HCT116 (cell line): ENCODE measurements at places on chromosomes 1 and 21. TPM values are rescaled to one million over a fixed set of nuclear protein-coding genes. Genes with fewer than 3 reads are reported as not detected.
A peak's percentile ranks its signal among the peaks of the same experiment; 100 is the strongest.

DNA sequence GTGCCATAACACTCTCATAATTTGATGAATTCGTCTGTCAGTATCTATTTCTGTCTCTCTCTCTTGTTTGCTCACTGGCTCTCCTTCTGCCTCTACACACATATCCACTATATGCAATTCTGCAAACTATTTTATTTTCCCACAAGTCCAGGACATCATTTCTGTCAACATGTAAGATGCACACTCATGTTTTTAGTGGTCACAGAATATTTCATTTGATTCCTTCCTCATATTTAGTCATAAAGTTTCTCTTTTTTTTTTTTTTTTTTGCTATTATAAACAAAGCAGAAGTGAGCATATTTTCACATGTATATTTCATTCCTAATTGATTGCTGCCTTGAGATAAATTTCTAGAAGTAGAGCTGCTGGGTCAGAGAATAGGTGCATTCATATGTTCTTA, 165.3 kb downstream of the PGBD5 start:
- H3K27ac ChIP-seq, result no peak overlapping the region
- no peaks in the 10 kb centered on the region for H3K4me1 ChIP-seq
- no peak overlapping the region for H3K4me3 ChIP-seq
- no peaks in the 10 kb centered on the region for H3K27me3 ChIP-seq

- DNase-seq, result no peak
- peaks cover 11% of the 10 kb centered on the region for H3K4me1 ChIP-seq
- no peaks in the 10 kb centered on the region for H3K36me3 ChIP-seq
- no peaks in the 10 kb centered on the region for H3K27me3 ChIP-seq
- no peak overlapping the region for H3K27ac ChIP-seq
Observed at GRCh38 chr1:211468595-211468994, 23.4 kb downstream of the RD3 start.

DNA sequence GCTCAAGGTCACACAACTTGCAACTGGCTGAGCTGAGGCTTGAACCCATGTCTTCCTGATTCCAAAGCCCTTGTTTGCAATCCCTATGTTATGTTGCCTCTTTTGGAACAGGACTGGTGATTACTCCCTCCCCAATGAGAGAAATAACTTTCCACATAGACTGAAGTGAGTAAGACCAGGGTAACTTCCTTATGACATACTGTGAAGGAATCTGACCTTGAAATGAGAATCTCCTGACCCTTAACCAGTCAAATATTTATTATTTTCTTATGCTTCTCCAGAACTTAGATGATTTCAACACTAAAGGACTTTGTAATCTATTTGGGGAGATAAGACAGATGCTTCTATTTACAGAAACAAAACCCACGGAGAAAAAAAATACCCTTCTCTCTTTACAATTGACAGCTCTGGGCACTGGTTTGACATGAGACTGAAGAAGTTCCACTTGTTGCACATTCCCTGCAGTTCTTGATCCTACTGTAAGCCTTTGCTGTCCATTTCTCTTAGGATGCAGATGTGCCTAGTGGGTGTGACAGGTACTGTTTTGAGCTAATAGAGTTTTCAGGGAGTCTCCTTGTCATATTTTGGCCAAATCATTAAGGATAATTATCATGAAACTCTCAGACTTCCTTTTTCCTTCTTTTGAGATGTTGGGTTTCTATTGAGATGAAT, 3.9 kb upstream of the RPTN start:
- no peak overlapping the region for H3K27ac ChIP-seq
- DNase-seq, result peak; percentile 34
- H3K4me1 ChIP-seq, result peaks cover 19% of the 10 kb centered on the region
- no peak overlapping the region for H3K4me3 ChIP-seq

- no peaks in the 10 kb centered on the region for H3K27me3 ChIP-seq
- no peak for DNase-seq
- H3K27ac ChIP-seq, result no peak overlapping the region
- no peaks in the 10 kb centered on the region for H3K4me1 ChIP-seq
- no peaks in the 10 kb centered on the region for H3K36me3 ChIP-seq
Observed at GRCh38 chr1:176149939-176150807, 56.9 kb downstream of the COP1 start.

DNA sequence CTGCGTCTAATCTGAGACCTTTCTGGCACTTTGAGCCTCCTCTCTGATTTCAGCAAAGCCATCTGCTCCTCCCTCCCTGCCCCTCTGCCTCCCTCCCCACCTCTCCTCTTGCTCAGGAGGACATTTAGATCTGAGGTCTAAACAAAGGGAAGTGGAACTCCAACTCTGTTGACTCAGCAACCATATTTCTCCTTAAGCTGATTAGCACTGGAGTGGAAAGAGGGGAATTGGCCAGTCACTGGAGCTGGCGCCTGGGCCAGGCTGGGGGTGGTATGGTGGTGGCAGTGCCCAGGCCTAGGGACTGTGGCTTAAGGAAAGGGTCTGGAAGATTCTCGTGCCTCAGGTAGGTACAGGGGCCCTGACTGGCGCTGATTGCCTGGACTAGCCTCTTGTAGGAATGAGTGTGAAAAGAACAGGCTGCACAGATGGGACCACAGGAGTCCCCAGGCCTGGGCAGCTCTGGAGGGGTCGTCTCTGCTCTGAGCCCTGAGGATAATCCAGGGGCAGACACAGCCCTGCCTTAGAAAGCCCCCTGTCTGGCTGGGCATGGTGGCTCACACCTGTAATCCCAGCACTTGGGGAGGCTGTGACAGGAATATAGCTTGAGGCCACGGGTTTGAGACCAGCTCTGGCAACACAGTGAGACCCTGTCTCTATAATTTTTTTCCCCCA, 11.9 kb downstream of the SH2D2A start:
- no peak overlapping the region for H3K27ac ChIP-seq
- no peaks in the 10 kb centered on the region for H3K27me3 ChIP-seq
- H3K4me3 ChIP-seq, result no peak overlapping the region
- DNase-seq, result no peak

- no peak overlapping the region for H3K27ac ChIP-seq
- no peak overlapping the region for H3K4me3 ChIP-seq
- no peaks in the 10 kb centered on the region for H3K27me3 ChIP-seq
- peaks cover 39% of the 10 kb centered on the region for H3K4me1 ChIP-seq
- H3K36me3 ChIP-seq, result no peaks in the 10 kb centered on the region
Observed at GRCh38 chr1:212288615-212289014, 3.4 kb downstream of the PPP2R5A start.

PPM1J gene
- total RNA-seq, result 7.5 TPM

CYYR1 gene
- total RNA-seq, result 0.12 TPM
